ENCODE measurements at places on chromosomes 13 and 19.

DNA sequence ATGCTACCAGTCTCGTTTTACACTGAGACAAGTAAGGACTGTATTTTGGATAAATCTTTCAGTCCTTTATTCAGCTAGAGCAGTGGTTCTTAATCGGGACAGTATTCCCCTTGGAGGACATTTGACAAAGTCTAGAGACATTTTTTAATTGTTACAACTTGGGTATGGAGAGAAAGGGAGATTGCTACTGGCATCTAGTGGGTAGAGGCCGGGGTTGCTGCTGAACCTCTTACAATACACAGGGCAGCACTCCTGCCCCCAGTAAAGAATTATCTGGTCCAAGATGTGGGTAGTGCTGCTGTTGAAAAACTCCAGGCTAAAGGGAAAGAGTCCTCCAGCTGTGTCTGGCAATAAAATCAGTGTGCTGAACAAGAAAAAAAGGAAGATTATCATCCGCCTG is 334.8 kb downstream of the SLC7A1 start:
- DNase-seq: no peak

DNA sequence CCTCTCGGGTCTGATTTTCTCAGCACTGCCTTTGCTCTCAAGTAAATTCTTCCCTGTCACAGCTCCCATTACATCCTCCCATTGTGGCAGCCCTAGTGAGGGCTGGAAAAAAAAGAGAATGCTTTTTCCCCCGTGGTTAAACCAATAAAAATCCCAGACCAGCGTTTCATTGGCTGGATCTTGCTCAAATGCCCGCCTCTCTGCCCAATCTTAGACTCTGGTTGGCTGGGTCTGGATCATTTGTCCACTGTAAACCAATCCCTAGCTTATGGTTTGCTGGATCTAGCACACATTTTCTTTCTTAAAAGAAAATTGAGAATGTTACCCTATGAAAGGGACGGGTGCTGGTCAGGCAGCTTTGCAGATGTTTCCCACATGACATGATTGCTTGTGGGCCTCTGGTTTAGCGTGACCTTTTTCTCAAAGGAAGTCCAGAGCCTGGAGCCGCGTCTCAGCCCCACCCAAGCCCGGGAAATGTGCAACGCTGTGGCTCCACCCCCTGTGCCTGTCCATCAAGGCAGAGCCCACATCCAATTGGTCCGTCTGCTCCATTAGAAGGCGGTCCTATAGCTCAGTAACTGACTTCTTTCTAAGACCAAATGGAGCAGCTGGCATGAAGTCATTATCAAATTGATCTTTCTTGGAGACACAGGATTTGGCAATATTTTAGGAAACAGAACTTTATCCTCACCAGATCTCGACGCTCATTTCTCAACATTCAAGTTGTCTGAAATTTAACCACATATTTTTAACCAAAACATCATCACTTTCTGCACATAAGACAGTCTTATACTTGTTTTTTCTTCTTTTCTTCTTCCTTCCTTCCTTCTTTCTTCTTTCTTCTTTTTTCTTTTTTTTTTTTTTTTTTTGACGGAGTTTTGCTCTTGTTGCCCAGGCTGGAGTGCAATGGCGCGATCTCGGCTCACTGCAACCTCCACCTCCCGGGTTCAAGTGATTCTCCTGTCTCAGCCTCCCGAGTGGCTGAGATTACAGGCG is 2.6 kb upstream of the MCEMP1 start:
- DNase-seq: peak; percentile 71

- no peak for DNase-seq
These were observed 6.6 kb upstream of the DHDH start for GRCh38 chr19:48926909-48927308.

DNA sequence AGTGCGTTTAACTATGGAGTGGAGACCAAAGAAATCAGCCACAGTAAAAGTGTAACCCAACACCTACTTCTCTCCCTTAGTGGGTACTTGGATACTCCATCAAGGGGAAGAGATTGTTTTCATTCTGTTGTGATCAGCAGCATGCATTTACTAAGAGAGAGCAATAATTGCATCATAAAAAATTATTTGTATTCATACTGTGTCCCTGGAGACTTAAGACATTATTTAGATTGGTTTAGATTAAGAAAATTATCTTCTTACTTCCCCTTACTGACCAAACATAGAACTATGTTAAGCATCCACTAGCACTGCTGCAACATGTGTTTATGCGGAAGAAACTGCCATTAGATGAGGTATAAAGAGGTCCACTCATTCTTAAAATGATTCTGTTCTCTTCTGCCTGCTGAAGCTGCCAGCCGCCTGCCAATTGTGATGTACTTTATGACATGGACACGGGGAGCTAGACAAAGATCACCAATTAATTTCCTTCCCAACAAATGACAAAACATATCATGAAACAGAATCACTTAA is 738.5 kb downstream of the DIAPH3 start:
- no peak for DNase-seq

DNA sequence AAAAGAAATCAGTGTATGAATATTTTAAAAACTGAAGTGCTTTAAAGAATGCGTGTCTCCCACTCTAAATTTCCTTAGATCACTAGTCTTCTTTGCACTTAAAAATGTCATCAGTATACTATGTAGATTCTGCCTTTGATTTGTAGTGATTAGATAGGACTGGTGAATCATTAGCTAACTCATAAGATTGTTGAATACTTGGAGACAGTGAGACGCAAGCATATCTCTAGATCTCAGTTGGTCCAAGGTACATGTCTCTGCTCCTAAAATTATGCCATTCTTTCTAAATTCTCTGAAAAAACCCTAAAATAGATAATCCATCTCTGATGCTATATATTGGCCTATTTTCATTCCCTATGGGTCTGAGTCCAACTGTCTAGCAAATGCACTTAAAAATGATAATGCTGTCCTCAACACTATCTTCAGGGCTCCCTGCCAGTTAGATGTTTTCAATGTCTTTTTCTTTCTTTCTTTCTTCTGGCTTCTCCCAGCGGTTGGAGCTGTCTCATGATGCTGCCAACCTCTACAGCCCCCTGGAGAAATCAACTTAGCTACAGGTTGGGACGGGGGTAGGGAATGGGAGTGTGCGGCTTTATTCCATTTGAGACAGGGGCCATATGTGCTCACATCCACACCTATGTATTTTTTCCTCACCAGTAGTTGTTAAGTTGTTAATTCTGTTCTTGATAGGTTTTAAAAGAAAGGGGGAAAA is 301.0 kb downstream of the NDFIP2 start:
- no peak for DNase-seq

- no peak for DNase-seq
These were observed 54.5 kb downstream of the CEBPG start for GRCh38 chr19:33427801-33428626.

DNA sequence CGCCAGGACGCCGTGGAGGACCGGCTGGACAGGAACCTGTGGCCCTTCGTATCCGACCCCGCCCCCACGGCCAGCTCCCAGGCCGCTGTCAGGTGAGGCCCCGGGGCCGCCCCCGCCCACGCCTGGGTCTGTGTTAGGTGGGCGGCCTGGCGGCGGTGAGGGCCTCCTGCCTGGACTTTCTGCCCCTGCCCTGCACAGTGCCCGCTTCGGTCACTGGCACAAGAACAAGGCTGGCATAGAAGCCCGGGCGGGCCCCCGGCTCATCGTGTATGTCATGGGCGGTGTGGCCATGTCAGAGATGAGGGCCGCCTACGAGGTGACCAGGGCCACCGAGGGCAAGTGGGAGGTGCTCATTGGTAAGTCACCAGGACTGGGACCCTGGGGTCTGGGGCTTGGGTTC is 10.2 kb downstream of the STXBP2 start:
- no peak for DNase-seq

DNA sequence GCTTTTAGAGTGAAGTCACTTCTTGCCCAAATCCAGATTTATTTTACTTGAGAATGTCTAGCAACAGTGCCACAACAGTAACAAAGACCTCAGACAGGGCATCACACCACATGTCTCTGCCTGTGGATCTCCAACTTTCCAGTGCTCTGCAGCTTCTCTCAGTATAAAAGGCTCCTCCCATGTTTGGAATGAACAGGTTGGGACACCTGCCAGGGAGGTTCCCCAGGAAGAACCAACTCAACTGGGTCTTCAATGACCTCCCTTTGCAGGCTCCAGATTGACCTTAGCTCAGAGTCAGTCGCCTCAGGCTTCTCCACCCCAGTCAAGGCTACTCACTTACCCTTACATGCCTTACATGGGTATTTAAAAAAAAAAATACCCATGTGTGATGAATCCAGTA is 3.4 kb downstream of the ZNF823 start:
- DNase-seq: no peak
